Skeletal muscle cell (primary cell): ENCODE measurements at places on chromosomes 16 and 17.

DNA sequence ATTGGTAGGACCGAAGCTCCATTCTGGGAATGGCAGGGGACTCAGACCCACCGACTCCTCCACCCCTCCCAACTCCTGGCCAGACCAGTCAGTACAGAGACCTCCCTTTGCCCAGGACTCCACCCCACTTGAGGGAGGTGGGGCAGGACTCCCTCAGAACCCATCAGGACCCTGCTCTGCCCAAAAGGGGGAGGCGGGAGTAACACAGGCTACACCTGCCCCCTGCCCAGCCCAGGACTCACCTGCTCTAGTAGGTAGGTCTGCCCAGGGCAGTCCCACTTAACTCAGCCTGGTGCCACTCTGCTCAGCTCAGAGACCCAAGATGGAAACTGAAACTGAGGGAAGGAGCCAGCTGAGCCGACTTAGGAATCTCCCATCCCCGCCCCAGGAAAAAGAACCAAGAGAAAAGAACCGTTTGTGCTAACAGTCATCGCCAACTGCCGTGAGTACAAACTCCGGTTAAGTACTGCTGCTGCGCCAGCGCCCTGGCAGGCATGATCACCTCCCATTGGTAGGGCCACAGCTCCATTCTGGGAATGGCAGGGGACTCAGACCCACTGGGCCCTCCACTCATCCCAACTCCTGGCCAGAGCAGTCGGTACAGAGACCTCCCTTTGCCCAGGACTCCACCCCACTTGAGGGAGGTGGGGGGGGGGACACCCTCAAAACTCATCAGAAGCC is 503 bp downstream of the DHX58 start:
- no peak for DNase-seq

DNA sequence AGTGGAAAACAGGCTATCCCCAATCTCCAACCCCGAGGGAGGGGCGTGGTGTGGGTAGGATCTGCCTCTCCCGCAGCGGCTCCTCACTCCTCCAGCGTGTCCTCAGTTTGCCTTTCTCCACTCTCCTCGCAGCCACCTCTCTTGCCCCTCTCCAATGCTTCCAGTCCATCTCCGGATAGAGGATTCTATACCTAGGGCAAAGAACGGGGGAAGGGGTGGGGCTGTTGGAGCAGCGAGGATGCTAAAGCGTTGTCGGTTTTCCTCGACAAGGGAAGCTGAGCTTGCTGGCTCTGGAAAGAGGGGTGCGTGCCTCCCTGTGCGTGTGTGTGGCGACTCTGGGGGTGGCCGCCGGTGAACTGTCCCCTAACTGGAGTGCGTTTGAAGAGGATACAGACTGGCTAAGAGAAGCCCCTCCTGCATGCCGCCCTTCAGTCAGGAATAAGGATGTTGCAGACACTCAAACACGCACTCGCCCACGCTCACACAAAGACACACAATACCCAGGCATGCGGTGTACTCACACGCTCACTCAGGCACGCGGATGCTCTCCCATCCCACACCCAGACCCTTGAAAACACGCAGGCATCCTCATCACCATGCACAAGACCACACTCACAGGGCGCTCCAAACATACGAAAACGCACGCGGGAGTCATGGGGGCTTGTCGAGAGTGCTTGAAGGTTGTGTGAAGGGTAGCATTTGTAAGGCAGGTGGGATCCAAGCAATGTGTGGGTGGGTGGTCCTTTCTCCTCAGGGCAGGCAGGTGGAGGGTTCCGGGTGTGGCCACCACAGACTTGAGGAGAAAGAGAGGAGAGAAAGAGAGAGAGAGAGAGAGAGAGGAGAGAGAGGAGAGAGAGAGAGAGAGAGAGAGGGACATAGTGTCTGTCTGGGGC is 655 bp upstream of the GPR139 start:
- DNase-seq: no peak

DNA sequence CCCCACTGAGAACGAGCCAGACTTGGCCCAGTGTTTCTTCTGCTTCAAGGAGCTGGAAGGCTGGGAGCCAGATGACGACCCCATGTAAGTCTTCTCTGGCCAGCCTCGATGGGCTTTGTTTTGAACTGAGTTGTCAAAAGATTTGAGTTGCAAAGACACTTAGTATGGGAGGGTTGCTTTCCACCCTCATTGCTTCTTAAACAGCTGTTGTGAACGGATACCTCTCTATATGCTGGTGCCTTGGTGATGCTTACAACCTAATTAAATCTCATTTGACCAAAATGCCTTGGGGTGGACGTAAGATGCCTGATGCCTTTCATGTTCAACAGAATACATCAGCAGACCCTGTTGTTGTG is 631 bp downstream of the BIRC5 start:
- DNase-seq: no peak

DNA sequence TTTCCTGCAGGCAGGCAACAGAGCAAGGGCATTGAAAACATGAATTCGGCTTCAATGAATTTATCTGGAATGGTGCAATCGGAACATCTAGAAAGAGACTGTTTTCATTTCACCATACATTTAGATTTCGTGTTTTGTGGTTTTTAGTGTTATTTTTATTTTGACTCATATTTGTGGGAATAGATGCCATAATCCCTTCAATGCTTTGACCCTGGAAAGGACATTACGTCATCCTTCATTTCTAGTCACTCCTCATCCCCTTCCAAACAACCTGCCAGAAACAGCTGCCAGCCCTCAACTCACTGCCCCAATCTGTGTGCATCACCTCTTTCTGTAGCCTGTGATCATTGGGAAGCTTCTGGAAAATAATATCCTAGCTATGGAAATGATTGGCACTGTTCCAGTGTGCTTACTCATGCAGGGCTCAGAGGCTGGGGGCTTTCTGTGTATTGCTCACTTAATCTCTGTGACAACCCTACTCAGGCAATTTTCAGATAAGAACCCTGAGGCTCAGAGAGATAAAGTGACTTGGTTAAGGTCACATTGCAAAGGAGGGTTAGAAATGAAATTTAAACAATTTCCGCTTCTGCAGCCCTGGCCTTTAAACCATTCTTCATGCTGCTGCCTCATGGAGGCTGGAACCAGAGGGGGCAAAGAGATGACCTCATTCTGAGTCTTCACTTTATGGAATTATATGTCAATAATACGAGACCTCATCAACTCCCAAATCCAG is 9.5 kb upstream of the KSR1 start:
- peak; percentile 84 for DNase-seq
